ENCODE measurements at places on chromosomes 3 and 15.

GRCh38 chr3:20924646-20925385 is 738.8 kb upstream of the SGO1 start:
- DNase-seq: no peak

GRCh38 chr3:158925021-158925420 is 123.2 kb downstream of the MFSD1 start:
- DNase-seq: peak; percentile 56

- no peak for DNase-seq
These were observed 985 bp downstream of the LCMT2 start for GRCh38 chr15:43329217-43329959.

- DNase-seq: no peak
These were observed 42.3 kb upstream of the CORO2B start for GRCh38 chr15:68536331-68537095.

DNA sequence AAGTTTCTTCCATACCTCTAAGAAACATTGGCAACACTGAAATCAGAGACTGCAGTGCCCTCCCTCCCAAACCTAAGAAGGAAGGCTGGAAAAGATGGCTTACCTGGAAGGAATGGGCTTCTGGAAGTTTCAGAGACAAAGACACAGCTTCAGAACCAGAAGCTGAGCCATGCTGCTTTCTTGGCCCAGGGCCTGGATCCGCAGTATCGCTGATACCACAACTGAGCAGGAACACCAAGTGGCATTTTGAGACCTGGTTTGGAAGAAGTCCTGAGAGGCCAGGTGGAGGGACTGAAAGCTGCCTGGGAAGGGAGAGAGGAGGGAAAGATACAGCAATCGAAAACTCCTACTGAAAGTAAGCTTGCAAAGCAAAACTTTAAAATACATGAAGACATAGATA is 19.8 kb downstream of the GPR160 start:
- DNase-seq: no peak

DNA sequence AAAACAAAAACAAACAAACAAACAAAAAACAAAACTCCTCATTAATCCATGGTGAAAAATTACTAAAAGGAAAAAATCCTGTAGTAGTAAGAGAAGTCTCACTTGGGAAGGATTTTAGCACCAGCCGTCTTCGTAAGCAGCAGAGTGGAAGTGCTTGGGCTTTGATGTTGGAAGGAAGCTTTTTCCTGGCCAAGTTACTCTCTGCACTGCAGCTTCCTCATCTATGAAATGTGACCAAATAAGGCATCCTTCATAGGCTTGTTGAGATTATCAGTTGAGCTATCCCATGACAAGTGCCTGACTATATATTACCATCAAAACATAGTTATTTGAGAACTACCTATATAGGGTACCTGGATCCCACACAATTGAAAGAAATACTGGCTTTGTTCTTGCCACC is 436.4 kb upstream of the ONECUT1 start:
- DNase-seq: no peak

- DNase-seq: no peak
These were observed 10.4 kb upstream of the CLPX start for GRCh38 chr15:65195548-65195923.

DNA sequence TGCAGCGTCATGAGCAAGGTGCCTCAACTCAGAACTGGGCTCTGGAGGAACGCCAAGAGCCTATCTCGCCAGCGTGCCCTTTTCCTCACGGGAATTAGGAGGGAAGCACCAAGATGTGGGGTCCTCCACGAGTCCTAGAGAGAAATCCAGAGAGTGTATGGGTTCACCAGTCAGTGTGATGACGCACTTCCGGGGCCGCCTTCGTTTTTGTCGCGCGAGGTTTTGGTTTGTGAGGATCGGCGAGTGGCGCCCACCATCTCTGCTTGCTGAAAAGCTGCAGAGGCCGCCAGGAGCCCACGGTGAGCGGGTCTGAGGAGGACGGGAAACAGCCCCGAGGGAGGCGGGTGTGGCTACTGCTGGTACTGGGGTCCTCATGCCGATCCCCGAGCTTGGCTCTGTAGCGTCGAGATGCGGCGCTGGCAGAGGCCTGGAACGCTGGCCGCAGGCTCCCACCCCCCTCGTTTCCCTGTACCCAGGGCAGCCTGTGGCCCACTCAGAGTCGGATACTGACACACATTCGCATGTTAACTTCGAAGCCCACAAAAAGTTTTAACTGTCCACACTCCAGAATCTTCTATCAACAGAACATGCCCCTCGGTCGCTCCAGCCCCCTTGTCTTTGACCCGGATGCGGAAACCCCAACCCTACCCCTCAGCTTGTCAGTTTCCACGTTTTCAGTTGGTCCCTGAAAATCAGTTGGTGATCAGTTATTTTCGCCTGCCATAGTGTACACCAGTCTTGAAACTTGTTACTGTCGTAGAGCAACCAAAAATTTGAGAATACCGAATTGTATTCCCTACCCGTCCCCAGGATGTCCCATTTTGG is 30.4 kb downstream of the ZNF662 start:
- no peak for DNase-seq

DNA sequence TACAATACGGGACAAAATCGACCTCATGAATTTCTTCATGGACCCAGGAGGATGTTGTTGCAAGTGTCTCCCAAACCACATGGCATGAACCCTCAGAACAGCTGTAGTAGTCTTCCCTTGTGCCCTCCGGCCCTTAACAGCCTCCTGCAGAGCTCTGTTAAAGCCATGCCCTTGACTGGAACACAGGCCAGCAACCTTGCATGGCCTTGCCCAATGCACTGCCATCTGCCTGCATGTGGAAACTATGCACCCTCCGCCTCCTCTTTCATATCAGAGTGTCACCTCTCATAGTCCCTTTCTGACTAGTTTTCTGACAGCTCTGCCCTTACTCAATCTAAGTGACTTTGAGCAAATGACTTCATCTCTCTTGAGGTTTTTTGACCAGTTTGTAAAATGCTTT is 39.4 kb upstream of the TRIM71 start:
- DNase-seq: no peak

- no peak for DNase-seq
These were observed 35.6 kb upstream of the CHRNB4 start for GRCh38 chr15:78676424-78677110.

DNA sequence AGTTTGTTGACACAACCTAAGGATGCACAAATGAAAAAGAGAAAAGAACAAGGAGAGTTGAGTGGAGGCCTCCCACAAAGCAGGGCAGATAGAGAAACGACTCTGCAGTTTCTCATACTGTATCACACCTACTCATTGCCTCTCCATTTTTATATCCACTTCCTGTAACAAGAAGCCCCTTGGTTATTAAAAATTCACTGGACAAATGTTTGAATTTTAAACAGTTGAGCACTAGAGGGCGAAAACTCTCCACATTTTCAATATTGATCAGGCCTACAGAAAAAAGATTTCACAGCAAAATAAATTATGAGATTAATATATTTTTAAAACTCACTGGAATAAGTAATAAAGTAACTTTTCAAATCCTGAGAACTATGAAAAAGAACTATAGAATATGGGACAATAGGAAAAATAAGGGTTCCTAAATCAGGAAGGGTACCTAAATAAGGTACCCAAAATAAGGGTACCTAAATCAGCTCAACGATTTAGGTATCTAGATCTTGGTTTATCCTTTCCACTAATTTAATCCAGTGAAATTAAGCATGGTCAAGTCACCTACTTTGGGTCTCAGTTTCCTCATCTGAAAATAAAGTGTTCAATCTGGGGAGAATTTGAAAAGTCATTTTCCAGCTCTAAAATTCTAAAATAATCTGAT is 47.0 kb upstream of the PPIB start:
- peak; percentile 47 for DNase-seq

DNA sequence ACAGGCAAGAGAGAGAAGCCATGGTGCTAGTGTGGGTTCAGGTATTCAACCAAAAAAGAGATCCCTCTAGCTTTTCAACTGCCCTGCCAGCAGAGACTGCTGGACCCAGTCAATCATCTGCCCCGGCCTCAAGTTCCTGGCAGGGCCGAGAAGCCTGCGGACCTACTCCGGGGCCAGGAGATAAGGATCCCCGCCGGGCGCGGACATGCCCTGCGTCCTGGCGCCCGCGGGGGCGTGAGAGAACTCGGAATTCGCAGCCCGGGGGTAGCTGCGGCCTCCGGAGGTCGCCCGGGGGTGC is 821 bp upstream of the MAGI1 start:
- DNase-seq: no peak

DNA sequence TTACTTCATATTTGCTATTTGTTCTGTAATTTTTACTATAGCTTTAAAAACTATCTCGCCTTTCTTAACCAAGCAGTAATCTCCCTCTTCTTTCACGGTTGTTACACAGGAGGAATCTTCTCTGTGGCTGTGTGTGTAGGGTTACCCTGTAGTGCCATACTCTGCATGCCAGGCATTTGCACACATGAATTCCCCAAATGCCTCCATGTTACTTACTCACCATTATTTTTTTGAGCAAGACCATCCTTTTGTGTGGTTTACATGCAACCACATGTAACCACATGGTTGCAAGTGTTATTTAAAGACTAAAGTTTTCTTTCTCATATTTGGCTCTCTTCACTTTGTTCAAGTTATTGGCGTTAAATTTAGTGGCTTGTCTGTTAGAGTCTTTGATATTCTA is 45.5 kb downstream of the HPS3 start:
- no peak for DNase-seq

DNA sequence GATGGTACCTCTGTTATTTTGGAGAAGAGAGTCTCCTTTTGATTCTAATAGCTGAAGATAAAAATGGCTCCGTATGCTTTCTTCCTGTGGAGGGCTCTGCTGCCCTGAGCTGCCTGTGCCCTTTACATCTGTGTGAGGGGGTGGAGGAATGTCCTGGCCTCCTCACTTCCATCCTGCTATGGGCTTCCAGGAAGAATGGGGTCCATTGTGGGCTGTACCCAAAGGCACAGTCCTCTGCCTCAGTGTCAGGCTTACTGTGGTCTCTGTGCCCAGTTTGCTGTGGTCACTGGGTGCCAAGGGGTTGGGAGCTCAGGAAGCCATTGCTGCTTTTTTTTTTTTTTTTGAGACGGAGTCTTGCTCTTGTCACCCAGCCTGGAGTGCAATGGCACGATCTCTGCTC is 14.4 kb downstream of the DAG1 start:
- no peak for DNase-seq

- DNase-seq: no peak
These were observed 21.3 kb upstream of the LRRC58 start for GRCh38 chr3:120370463-120370862.

GRCh38 chr3:160226026-160226907 is 1.0 kb downstream of the C3orf80 start:
- DNase-seq: peak; percentile 46

DNA sequence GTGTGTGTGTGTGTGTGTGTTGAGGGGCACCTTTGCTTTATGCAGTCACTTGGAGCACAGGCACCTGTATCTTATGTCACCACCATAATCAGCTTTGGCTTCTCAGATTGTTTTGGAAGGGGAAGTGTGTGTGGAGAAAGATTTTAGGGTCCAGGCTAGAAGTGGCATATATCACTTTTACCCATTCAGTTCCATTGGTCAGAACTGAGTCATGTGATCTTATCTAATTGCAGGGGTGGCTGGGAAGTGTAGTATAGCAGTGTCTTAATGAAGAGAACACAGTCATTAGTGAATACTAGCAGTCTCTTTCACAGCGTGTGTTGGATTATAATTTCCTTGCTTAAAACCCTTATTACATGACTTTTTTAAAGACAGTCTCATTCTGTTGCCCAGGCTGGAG is 20.6 kb downstream of the NCK1 start:
- no peak for DNase-seq

DNA sequence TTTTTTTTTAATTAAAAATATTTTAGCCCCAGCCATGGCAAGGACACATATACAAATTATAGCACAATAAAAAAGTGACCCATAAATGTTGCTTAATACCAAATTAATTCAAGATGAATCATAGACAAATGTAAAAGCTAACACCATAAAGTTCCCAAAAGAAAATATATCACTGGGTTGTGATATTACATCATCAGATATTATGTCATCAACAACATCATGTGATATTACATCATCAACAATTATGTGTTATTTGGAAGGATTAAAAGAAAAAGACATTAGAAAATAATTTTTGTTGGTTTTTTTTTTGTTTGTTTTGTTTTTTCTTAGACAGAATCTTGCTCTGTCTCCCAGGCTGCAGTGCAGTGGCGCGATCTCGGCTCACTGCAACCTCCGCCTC is 34.5 kb upstream of the ABHD10 start:
- no peak for DNase-seq

DNA sequence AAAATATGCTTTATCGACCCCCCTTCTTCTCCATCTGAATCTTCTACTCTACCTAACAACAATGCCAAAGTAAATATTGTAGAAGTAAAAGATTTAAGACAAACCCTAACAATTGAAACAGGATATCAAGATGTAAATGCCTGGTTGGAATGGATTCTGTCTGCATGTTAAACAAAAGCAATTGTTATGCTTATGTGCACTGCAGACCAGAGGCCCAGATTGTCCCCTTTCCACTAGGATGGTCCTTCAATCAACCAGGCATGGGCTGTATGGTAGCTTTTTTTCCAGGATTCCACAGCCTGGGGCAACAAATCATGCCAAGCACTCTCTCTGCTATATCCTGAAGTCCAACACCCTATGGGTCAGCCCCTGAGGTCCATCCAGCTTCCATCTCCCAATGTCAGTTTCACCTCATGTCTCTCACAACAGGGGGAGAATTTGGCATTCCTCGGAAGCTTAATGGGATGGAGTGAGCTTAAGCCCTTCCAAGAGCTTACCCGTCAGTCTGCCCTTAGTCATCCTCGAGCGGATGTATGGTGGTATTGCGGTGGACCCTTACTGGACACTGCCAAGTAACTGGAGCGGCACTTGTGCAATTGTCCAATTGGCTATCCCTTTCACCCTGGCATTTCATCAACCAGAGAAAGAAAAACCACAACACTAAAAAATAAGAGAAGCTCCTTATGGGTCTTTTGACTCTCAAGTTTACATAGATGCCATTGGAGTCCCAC is 36.2 kb downstream of the ZNF589 start:
- no peak for DNase-seq

DNA sequence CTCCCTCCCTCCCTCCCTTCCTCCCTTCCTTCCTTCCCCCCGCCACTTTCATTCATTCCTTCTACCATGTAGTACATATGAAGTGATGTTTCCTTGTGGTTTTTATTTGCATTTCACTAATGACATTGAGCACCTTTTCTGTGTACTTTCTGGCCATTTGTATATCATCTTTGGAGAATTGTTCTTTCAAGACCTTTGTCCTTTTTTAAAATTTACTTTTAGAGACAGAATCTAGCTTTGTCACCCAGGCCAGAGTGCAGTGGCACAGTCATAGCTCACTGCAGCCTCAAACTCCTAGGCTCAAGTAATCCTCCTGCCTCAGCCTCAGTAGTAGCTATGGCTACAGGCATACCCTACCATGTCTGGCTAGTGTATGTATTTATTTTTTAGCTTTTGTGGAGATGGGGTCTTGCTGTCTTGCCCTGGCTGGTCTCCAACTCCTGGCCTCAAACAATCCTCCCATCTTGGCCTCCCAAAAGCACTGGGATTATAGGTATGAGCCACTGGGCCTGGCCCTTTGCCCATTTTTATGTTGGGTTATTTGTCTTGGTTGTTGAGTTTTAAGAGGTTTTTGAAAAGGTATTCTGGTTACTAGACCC is 42.0 kb upstream of the CTDSPL2 start:
- no peak for DNase-seq
